ENCODE measurements at places on chromosomes 16 and 17.
A peak's percentile ranks its signal among the peaks of the same experiment; 100 is the strongest.

- no peak for DNase-seq
These were observed 20.4 kb downstream of the BRIP1 start for GRCh38 chr17:61842899-61843298.

- no peak for DNase-seq
These were observed 3.0 kb downstream of the RHBDF2 start for GRCh38 chr17:76497979-76498875.

GRCh38 chr17:58974354-58974753 lies 132.3 kb downstream of the TRIM37 start:
- no peak for DNase-seq

GRCh38 chr16:28935924-28936783 lies 4.4 kb downstream of the CD19 start:
- DNase-seq = peak; percentile 69

DNA sequence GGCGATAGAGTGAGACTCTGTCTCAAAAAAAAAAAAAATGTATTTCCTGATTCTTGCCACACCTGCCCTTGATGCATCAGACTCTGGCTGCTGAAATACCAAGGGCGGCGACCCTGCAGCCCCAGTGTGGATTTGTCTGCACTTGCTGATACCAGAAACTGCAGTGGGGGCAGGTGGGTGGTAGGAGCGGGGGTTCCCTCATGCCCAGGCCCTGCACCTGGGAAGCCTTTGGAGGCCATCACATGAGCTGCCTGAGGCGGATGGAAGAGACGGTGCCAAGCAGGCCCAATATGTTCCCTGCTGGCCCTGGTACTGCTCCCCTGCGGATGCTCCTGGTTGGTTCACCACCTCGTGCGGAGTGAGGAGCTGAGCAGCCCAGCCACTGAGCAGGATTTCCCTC lies 50.6 kb downstream of the MARF1 start:
- no peak for DNase-seq

- no peak for DNase-seq
These were observed 107.6 kb upstream of the HLF start for GRCh38 chr17:55157165-55157564.

GRCh38 chr17:57210224-57210553 lies 46.1 kb upstream of the MSI2 start:
- DNase-seq = no peak

- no peak for DNase-seq
These were observed 237.8 kb upstream of the GSE1 start for GRCh38 chr16:85375282-85375681.

GRCh38 chr17:48121923-48122664 lies 14.5 kb downstream of the SNX11 start:
- DNase-seq = no peak

All from stimulated activated naive CD4-positive, alpha-beta T cell treated with Interleukin-2 at 50 U/mL for 16 hours (primary cell).